ENCODE measurements at places on chromosomes 12 and 14. TPM values are rescaled to one million over a fixed set of nuclear protein-coding genes. Genes with fewer than 3 reads are reported as not detected.

DNA sequence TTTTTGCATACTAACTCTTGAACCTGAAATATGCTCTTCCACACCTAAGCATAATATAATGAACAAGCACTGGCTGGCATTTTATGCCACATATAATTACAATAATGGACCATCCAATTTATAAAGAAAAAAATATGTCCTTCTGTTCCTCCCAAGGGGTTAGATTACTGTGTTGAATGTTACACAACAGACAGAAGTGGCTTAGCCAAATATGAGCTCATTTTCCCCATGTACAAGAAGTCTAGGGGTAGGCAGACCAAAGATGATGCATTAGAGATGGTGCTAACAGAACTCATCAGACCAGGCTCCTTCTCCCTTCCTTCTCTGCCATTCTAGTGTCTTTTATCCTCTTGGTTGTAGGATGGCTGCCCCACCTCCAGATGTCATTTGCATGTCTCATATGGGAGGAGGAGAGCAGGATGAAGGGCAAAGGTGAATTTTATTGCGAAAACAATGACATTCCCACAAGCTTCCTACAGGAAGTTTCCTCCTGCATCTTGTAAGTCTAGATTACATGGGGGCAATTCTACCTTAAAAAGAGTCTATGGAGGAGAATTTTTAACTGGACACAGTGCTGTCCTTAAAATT is 43.9 kb upstream of the SLC2A13 start:
- DNase-seq: no peak

DNA sequence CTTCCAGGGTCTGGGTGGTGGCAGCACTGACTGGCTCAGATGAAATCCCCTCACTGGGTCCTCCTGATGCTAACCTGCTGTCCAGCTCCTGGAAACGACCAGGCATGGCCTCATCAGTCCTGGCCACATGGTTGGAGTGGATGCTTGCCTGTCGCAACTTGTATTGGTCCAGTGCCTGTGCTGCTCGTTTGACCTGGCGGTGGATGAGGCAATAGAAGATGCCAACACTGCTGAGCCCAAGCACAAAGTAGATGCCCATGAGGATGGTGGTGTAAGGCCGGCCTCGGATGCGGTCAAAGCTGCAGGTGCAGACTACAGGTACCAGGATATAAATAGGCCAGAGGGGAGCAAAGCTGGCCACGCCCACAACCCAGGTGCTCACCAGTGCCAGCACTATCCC is 1.2 kb downstream of the GPR84 start:
- no peak for DNase-seq

DNA sequence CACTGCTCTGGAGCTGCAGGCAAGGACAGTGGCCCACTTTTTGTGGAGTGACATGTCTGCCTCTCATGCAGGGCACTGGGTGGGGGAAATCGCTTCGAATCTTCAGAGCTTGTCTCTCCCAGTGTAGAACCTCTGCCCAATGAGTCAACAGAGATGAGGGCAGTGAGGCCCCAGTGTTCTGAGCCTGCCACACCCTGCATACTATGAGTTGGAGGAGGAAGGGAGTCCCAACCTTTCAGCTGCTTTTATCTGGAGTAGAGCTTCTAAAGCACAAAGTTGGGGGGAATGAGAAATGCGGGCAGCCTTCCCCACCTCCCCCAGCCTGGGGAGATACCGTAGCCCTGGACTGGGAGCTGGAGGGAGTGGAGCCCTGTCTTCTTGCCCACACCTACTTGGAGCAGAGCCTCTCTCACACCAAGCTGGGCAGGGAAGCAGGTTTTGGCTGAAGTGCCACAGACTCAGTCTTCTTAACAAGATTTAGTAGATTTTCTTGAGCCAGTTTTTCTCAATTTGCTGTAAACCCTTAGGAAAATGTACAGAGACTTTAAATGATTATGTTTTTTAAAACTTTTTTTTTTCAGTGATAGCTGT is 159.1 kb downstream of the ADGRD1 start:
- DNase-seq: no peak

DNA sequence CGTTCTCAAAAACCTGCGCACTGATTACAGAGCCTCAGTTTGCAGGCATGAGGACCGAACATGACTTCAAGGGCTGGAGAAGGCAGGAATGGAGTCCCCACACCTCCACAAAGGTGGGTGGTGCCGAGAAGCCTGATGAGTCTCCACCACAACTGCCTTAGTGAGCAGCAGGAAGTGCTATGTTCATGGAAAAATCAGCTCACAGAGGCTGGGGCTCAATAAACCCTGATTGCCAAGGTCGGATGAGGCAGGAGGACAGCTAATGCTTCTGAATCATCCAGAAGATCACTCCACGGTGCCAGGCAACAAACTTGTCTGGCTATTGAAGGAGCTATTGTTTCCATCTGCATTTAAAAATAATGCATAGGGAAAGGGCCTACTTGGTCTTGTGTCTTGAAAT is 31.1 kb downstream of the APPL2 start:
- no peak for DNase-seq

The LALBA gene
- not detected for total RNA-seq

The AQP6 gene
- not detected for total RNA-seq

The RNASE2 gene
- total RNA-seq: 2.2 TPM
